Stimulated activated naive B cell treated with anti-CD40 and anti-IgM and Interleukin-4, amounts not matched to agents 10 μg/mL and 1 μg/mL and 100 μg/mL, for 72 hours (primary cell): ENCODE measurements at places on chromosomes 13 and 19.

- DNase-seq, result no peak
Measured at GRCh38 chr19:5676105-5676771, 4.1 kb downstream of the MICOS13 start.

GRCh38 chr19:46954993-46955812 lies 64.4 kb upstream of the NPAS1 start:
- no peak for DNase-seq

DNA sequence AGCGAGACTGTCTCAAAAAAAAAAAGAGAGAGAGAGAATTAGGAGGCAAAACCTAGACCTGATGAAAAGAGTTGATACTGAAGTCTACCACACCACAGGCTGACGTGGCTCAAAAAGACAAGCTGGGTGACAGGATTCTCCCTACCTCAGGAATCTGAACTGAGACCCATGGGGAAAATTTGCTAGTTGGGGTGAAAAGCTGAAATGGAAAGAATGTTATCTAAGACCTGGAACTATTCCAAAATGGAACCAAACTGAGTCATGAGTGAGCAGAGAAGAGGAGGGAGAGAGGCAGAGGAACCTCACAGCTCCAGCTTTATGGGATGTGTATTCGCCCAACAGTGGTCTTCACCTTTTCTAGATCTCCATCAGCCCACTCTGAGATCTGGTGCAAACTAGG lies 11.7 kb downstream of the SMG9 start:
- DNase-seq, result no peak

- no peak for DNase-seq
Measured at GRCh38 chr13:104015646-104016396, 949.6 kb upstream of the SLC10A2 start.

GRCh38 chr13:101452519-101453485 lies at the start of gene ITGBL1:
TSS of gene ITGBL1 (plus strand) at chr13:101452675. CDS start at chr13:101452834, 159 bp downstream.
- DNase-seq, result no peak

- DNase-seq, result no peak
Measured at GRCh38 chr13:26604784-26605545, 47.5 kb downstream of the WASF3 start.

GRCh38 chr19:12899891-12900518 lies 9.0 kb downstream of the GCDH start:
- no peak for DNase-seq

- DNase-seq, result no peak
Measured at GRCh38 chr19:18776288-18776594, 14.9 kb downstream of the COMP start.

- DNase-seq, result no peak
Measured at GRCh38 chr19:7596211-7596937, 711 bp downstream of the CAMSAP3 start.

DNA sequence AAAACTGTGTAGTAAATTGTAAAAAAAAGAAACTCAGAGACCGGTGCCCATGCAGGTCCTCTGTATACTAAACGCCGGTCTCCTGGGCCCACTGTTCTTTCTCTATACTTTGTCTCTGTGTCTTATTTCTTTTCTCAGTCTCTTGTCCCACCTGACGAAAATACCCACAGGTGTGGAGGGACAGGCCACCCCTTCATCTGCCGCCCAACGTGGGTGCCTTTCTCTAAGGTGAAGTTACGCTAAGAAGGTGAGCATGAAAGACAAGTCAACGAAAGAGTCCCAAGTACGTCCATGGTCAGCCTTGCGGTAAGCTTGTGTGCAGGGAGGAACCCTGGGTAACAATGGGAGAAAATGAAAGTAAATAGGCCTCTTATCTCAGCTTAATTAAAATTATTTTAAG lies 48.0 kb upstream of the WASF3 start:
- no peak for DNase-seq

GRCh38 chr19:45526143-45526542 lies 18.9 kb downstream of the VASP start:
- no peak for DNase-seq

- DNase-seq, result no peak
Measured at GRCh38 chr13:27293076-27293691, 22.6 kb downstream of the RASL11A start.

GRCh38 chr19:49642492-49643035 lies 555 bp downstream of the SCAF1 start:
- DNase-seq, result no peak

DNA sequence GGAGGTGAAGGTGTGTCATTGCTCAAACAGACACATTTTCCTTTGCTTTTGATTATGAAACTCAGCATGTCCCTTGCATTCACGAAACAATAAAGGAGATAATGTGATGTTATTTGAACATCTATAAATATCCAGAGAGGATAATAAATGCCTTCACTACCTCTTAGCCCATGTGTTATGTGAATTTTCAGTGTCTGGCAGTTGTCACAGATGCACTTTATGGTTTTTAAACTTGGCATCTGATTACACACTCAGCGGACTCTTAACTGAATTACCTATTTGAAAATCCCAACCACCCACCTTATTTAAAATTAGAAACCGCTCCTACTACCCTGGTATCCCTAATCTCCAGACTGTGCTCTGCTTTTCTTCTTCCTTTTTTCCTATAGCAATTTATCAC lies 254.2 kb downstream of the COG6 start:
- DNase-seq, result no peak

DNA sequence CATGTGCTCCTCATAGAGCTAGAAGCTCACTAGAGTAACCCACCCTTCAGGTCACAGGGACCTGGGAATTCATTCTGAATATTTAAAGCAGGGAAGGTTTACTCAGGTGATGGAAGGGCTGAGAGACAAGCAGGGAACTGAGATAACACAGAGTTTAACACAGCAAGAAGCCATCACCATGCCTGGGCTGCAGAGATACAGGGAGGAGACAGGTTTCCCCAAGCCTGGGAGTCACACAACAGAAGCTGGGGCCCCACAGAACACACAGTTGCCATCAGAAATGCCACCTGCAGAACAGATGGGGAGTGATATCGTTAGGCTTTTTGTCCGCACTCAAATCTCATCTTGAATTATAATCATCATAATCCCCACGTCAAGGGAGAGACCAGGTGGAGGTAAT lies 7.9 kb upstream of the CYSLTR2 start:
- no peak for DNase-seq

DNA sequence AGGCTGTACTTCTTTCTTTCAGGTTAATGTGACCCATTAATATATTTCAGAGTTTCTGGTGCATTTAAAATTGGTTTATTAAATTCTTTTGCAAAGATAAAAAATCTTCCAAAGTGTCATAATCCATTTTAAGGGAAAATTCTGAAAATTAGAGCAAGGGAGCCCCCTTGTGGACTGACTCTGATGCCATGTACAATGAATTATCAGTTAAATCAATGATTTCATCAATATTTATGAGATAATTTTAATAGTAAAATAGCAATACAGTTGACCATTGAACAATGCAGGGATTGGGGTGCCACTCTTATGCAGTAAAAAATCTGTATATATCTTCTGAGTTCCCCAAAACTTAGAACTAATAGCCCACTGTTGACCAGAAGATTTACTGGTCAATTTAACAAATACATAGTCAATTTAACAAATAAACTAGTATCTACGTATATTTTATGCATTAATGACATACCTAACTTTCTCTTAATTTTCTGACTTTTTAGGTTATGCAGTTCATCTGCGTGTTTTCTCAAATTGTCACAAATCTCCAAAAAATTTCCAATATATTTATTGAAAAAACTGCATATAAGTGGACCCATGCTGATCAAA lies 479.1 kb upstream of the MIR17HG start:
- no peak for DNase-seq

DNA sequence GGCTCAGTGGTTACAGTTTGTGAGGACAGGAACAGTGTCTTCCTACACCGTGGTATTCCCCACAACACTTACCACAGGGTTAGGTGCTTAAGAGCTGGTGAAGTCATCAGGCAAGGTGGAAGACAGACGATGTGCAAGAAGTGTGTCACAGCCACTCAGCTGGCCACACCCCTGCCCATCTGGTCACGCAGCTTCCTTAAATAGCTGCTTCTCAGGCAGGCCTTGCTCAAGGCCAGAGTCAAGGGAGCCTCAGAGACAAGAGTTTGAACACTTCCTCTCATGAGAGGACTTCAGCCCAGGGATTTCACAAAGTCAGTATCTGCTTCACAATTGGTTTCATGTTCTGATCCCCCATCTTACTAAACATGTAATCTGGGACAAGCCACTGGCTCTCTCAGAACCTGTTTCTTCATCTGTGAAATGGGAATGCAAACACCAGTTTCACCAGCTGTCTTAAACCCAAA lies 80.3 kb upstream of the FRY start:
- peak; percentile 45 for DNase-seq

GRCh38 chr13:62357887-62358645 lies 942.4 kb upstream of the PCDH20 start:
- DNase-seq, result no peak

DNA sequence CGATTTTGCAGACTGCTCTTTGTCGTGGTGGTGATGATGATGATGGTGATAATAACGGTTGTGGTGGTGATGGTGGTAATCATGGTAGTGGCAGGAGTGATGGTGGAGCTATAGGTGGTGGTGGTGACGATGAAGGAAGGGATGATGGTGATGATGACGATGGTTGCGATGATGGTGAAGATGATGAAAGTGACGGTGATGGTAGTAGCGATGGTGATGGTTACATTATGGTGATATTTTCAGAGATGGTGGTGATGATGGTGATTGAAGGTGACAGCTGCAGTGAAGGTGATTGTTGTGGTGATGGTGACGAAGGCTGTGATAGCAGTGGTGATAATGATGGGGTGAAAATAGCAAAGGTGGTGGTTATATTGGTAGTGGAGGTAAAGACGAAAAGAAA lies 2.1 kb upstream of the ADGRE3 start:
- no peak for DNase-seq

GRCh38 chr19:30076101-30076551 lies 134.1 kb downstream of the URI1 start:
- DNase-seq, result no peak

DNA sequence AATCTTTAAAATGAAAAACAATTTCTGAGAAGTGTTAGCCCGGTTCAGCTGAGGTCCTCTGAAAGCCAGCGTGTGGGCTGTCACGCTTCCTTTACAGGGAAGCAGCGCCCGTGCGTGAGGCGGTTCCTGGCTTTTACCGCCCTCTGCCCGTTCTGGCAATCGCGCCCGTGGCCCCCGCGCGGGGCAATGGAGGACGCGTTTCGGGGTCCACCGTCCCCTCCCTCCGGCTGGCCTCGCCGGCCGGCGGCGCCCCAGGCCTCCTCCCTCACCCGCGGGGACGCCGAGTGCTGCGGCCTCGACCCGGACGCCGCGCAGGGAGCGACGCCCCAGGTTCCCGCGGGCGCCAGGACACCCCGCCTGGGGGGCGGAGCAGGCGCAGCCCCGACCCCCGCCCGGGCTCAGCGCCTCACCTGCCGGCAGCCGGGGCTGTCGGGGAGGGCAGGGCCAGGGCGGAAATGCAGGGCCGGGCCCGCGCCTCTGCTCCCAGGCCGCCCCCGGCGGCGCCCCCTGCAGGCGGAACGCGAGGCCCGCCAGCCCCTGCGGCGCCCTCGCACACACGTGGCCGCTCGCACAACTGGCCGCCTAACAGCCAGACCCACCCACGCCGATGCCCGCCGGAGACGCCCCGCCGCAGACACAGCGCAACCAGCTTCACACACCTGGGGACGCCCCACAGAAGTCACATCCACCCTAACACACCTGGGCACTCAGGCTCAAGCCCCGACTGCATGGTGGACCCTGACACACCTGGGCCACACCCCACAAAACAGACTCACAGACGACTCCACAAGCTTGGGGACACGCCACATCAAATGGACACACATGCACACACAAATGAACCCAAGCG lies at the start of gene GGACT:
TSS of gene GGACT (minus strand) at position 459 of the 847 bp plus-strand sequence. CDS start 56,198 bp downstream, outside the sequence.
- DNase-seq, result peak; percentile 82

DNA sequence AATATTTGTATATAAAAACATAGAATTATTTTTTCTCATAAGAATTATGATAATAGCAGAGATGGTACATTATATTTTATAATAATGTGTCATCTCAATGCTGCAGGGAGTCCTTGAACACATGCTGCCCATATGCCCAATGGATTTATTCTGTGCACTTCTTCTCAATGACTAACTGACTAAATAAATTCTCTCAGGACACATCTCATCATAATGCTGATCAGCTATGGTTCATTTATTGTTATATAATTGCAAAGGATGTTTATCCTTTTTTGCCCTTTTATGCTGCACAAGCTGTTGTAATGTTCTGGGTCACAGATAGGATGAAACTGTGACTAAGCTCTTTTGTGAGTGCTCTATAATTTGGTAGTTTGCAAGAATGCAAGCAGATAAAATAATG lies 1273.3 kb upstream of the ATXN8OS start:
- DNase-seq, result no peak

- DNase-seq, result no peak
Measured at GRCh38 chr13:66489586-66489985, 740.5 kb downstream of the PCDH9 start.

- DNase-seq, result no peak
Measured at GRCh38 chr19:27796073-27796472, 1416.9 kb downstream of the UQCRFS1 start.
